ENCODE measurements at places on chromosomes 12 and 14.

DNA sequence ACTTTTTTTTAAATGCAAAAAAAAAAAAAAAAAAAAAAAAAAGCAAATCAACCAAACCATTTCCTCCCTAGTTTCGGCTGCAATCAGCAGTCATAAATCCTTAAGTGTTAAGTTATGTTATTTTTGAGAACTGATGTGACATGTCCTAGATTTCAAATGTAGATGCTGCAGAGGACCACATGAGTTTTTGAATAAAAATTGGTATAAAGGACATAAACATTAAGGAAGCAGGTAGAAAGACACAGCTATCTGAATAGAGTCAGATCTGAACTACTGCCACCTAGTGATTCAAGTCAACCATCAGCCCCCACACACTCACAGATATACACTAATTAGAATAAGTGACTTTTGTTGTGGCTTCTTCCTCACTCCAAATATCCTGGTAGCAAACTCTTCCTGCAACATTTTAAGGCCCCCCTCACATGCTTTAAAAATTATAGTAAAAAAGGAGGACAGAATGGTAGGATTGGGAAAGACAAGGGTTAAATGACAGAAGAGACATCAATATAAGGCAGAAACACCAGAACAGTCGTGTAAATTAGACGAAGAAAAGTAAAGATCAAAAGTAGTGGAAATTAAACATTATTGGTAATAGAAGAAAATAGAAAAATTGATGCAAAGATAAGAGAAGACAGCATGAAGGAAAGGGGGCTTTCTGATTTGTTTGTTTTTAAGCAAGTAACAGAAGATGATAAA, 394.5 kb upstream of the ATP2B1 start:
- DNase-seq: no peak

DNA sequence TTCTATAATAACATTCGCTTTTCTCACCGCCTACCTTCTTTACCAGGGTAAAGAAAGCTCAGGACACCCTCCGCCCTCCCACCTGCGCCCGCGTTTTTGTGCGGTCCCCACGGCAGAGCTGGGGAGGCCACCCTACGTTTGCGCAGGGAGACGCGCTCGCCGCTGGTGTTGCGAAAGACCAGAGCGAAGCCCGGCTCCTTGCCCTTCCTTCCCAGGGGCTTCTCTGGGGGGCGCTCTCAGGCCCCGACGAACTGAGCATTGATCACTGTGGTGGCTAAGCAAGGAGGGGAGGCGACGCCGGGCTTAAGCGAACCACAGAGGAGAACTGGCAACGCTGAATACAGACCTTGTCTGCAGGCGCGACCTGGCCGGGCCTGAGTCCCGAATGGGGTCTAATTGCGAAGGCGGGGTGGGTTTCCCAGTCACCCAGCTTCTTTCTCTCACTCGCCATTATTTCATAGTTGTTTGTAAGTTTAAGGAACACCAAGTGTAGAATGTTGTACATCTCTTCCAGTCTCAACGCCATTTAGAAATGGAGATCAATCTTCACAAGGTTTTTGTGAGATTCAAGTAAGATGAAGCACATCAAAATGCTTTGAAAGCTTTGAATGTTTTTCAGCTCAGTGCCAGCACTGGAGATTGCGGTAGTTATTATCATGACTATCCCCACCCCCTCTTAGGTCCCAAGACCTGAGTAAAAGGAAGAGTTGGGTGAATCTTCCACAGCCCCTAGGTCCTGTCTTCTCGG, 1.7 kb upstream of the NKX2-1 start:
- DNase-seq: no peak

DNA sequence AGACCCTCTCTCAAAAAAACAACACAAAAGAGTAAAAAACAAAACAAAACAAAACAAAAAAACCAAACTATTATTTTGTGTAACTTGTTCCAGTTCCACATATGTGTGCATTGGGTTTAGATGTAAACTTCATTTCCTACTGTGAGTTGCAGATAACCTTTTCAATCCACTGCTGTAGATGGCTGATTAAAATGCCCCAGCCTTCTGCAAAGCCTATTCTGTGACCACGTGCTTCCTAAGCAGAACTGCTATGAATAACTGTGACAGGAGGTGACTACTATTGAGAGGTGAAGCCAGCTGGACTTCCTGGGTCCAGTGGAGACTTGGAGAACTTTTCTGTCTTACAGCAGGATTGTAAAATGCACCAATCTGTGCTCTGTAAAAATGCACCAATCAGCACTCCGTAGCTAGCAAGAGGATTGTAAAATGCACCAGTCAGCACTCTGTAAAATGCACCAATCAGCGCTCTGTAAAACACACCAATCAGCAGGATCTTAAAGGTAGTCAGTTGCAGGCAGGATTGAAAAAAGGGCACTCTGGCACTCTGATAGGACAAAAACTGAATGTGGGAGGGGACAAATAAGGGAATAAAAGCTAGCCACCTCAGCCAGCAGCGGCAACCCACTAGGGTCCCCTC, 10.3 kb upstream of the ELK3 start:
- DNase-seq: no peak

GRCh38 chr12:115362339-115362976, 678.5 kb upstream of the TBX3 start:
- no peak for DNase-seq

DNA sequence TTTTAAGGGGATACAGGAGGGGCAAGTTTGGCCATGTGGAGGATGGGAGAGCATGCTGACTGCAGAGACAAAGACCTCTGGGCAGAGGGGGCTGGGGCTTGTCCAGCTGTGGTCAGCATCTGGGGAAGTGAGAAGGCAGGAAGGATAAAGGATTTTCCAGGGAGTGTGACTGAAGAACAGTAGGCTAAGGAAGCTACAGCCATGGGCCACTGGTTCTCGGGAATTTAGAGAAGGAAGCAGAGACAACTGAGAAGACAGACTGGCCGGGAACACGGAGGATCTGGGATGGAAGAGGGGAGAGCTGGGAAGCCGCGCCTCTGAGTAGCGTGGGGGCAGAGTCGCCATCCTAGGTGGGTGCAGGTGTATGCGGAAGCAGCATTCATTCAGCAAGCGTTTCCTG, 7.0 kb upstream of the PGAM5 start:
- no peak for DNase-seq
